Stromal cell of bone marrow (primary cell): ENCODE measurements at places on chromosomes 12 and 14.

GRCh38 chr12:12017798-12018197 is 52.9 kb upstream of the BCL2L14 start:
- no peak for DNase-seq

GRCh38 chr14:23828616-23829015 is 125.0 kb upstream of the DHRS4 start:
- no peak for DNase-seq

- DNase-seq: no peak
Observed at GRCh38 chr12:47249719-47250357, 170.1 kb upstream of the AMIGO2 start.

DNA sequence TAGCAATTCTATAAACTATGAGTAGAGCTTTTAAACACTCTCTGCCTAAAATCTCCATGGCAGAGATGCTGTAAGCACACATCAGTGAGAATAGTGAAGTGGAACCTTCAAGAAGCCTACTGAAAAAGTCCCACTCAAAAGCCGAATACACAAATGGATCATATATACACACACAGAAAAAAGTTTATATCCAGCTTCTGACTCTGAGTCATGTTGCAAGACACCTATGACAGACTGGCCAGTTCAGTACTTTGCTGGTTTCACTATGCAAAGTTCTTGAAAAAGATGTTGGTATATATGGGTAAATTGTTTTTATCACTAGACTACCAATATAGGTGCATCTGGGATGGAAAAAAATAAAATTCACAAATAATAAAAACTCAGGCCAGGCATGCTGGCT is 126.1 kb downstream of the KCNK10 start:
- DNase-seq: no peak

GRCh38 chr14:81062816-81063215 is 107.4 kb downstream of the TSHR start:
- peak; percentile 3 for DNase-seq

DNA sequence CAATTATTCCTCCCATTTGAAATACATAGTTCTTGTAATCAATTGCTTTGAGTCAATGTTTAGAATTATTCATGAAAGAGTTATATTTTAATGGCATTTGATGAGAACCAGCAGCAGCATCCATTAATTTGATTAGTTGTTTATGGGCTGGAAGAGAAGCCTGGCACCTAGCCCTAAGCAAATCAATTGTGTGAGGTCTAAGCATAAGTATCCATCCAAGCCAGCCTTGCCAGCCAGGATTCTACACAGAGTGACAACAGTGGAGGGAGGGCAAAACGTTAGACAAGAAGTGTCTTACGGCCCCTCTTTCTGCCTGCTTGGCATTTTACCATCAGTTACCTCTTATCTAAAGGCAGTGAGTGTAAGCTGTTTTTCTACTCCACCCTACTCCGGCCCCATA is 478.5 kb downstream of the NELL2 start:
- DNase-seq: no peak

- DNase-seq: no peak
Observed at GRCh38 chr12:52965337-52965731, 16.4 kb downstream of the KRT18 start.

DNA sequence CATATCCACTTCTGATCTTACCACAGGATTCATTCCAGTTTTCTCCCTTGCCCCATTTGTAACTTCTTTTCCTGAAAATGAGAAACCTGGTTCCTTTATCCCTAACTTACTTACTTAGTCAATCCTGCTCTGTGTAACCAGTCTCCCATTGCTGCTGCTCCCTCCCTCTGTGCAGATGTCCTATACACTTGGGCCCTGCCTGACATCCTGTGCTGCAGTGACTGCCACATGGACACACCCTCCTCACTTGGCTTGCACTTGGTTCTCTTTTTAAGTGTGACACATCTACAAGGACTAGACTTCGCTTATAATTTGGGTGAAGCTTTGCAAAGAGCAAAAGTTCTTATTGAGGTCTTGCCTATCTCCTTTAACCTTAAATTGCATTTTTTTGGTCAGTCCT is 51.4 kb downstream of the FGD4 start:
- DNase-seq: no peak

GRCh38 chr14:60163693-60164092 is 1.5 kb downstream of the DHRS7 start:
- no peak for DNase-seq

GRCh38 chr14:67837011-67837624 is 17.5 kb downstream of the RAD51B start:
- peak; percentile 61 for DNase-seq

DNA sequence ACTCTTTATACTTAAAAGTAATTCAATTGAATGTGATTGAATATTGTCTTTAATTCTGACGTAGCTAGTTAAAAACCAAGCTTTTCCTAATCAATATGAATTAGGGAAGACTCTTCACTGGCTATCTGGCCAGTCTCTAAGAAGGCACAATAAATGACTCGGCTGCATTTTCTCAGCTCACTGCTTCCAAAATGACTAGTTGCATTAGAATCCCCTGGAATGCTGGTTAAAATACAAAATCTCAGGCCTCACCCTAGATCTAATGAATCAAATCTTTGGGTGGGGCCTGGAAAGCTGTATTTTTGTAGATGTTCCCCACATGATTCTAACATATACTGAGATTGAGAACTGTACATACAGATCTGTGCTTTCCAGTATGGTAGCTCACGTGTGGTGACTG is 242.1 kb downstream of the CHST11 start:
- DNase-seq: no peak

DNA sequence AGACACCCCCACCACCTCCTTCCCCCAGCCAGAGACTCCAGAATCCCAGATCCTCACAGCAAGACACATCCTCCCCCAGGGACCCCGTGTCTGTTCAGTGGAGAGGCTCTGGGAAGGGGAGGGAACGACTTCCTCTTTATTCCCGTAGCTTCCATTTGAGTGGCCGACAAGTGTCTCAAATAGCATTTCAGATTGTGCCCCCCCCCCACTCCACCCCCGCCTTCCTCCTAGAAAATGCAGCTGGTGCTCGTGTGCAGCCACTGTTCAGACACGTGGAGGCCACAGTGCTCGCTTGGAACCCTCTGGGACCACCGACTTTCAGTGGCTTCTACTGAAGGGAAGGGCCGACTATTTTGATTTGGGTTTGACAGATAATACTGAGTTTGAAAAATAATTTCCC is 14.3 kb downstream of the PPP2R5C start:
- no peak for DNase-seq

DNA sequence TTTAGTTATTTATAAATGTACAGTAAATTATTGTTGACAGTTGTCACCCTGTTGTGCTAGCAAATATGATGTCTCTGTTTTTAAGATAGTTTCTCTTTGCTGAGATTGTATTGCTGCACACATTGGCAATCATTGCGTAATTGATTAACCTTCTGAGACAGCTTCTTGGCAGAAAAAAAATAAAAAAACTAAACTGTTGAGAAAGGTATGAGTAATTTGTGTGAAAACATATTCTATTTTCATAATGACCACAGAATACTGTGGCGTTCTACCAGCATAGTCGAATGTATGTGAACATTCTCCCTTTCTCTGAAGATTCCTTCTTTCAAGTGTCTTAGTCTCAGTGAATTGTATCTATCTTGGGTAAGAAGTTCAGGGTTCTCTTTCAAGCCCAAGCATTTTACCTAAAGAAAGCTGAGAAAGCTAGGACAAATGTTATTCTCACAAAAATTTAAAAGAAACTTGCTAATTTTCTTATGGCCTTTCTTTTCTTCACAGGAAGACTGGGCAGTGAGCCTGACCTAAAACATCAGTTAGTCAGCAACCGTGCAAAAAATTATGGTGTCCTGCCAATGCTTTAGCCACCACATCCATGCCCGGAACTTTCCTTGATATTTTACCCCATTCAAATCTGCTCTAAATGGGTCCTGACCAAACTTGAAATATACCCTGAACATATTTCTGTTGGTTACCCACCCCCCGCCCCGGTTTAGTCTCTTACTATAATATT is 69.0 kb upstream of the REP15 start:
- DNase-seq: peak; percentile 92

GRCh38 chr12:51475543-51475942 is 50.9 kb downstream of the SLC4A8 start:
- peak; percentile 40 for DNase-seq

- DNase-seq: peak; percentile 75
Observed at GRCh38 chr14:71753126-71753830, 179.0 kb upstream of the RGS6 start.

DNA sequence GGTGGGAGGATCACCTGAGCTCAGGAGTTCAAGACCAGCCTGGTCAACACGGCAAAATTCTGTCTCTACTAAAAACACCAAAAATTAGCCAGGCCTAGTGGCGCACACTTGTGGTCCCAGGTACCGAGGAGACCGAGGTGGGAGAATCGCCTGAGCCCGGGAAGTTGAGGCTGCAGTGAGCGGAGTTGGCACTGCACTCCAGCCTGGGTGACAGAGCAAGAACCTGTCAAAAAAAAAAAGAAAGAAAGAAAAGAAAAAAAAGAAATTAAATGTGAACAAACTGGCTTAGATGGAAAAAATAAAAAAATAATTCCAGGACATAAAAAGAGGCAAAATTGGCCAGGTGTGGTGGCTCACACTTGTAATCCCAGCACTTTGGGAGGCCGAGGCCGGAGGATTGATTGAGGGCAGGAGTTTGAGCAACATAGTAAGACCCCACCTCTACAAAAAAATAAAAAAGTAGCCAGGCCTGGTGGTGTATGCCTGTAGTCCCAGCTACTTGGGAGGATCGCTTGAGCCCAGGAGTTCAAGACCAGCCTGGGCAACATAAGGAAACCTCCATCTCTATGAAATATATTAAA is 3.5 kb downstream of the TMEM119 start:
- no peak for DNase-seq

DNA sequence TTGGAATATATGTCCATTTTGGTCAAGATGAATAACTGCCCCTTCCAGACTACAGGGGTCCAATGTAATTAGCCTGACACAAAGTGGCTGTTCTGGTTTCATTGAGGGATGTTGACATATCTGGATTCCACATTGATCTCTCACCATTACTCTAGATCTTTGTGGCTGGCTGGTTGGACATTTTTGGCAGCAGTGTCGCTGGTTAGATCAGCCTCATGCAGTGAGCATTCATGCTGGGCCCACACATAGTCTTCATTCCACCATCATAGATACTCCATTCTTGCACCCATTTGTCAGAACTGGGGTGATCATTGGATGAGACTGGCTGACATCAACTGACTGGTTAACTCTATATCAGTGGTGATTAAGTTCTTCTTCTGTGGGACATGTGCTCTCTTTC is 74.4 kb downstream of the MGST1 start:
- DNase-seq: no peak
